ENCODE measurements at places on chromosomes 4 and X.

GRCh38 chrX:142233400-142233799 lies 28.3 kb upstream of the MAGEC2 start:
- no peak for DNase-seq

- DNase-seq: no peak
Observed at GRCh38 chr4:152218576-152218975, 317.3 kb downstream of the FBXW7 start.

DNA sequence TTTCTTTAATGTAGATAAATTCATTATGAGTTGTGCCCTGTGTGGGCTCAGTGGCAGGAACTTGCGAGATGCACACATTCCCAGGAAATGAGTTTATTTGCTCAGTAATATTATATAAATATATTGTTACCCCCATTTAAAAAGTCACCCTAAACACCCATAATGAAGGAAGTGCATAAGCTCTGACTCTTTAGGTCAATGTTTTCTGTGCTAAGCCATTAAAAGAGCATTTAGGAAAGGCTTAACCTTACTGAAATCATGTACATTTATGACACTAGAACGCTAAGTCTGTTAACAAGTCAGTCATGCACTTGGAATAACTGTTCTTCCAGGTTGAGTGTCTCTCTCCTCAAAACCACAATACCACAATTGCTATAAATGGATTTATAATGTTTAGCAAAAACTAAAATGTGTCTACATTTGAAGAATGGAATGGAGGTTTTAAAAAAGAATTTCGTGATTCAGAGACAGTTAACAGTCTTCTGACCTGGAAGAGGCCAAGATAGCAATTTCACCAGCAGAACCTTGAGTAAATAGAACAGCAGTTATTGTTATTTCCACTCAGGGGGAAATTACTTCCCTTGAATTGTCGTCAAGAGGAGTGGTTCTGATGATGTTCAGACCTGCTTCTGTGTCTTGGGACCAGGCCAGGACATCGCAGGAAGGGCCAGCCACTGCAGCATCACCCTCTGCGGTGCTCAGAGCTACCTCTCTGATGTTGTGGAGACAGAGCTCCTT lies 91.1 kb upstream of the VEGFC start:
- DNase-seq: no peak

GRCh38 chr4:154691229-154691628 lies 52.6 kb upstream of the LRAT start:
- DNase-seq: no peak

- DNase-seq: no peak
Observed at GRCh38 chr4:88185906-88186305, 27.5 kb upstream of the ABCG2 start.

GRCh38 chr4:41375561-41375960 lies 118.8 kb downstream of the UCHL1 start:
- DNase-seq: no peak

Measured in NCI-H1105 (cell line).